A549 treated with CpdA at 1 μM for 4 hours (cell line): ENCODE measurements at places on chromosomes 3 and 15. TPM values are rescaled to one million over a fixed set of nuclear protein-coding genes. Genes with fewer than 3 reads are reported as not detected.

SAMD7 gene
- total RNA-seq = not detected in 5 replicates

IGDCC3 gene
- 0.07 to 0.09 TPM (median 0.08 TPM) in 5 replicates for total RNA-seq

DNAH1 gene
- total RNA-seq = 0.52 to 1.1 TPM (median 1.1 TPM) in 5 replicates

CSNK1G1 gene
- total RNA-seq = 14.7 to 17.9 TPM (median 16.5 TPM) in 5 replicates

GRM2 gene
- 0.05 to 0.18 TPM (median 0.09 TPM) in 4 of 5 replicates, not detected in the other for total RNA-seq

SPATA12 gene
- 0.44 to 0.59 TPM (median 0.47 TPM) in 5 replicates for total RNA-seq

ISY1 gene
- 22.2 to 25.5 TPM (median 22.7 TPM) in 5 replicates for total RNA-seq

TGM4 gene
- 0.02 to 0.08 TPM (median 0.06 TPM) in 4 of 5 replicates, not detected in the other for total RNA-seq

SEMA3G gene
- total RNA-seq = 0.05 to 0.15 TPM (median 0.10 TPM) in 5 replicates
